ENCODE measurements at places on chromosomes 5 and 9.

DNA sequence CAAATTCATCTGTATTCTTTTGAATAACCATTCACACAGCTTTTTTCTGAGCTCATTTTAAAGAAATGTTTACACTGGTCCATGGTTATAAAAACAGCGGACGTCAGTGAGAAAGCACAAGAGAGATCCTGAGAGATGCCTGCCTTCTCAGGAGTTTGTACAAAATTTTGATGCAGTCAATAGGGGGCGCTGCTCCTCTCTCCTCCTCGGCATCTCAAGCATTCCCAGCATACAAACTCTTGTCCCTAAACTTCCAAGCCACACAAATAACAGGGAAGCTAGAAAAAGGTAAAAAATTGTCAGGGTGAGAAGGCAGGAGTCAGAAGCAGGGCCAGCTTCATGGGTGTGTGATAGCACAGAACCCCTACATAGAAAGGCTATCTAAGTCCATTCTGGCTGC lies 11.2 kb upstream of the CCDC152 start:
- DNase-seq: no peak

DNA sequence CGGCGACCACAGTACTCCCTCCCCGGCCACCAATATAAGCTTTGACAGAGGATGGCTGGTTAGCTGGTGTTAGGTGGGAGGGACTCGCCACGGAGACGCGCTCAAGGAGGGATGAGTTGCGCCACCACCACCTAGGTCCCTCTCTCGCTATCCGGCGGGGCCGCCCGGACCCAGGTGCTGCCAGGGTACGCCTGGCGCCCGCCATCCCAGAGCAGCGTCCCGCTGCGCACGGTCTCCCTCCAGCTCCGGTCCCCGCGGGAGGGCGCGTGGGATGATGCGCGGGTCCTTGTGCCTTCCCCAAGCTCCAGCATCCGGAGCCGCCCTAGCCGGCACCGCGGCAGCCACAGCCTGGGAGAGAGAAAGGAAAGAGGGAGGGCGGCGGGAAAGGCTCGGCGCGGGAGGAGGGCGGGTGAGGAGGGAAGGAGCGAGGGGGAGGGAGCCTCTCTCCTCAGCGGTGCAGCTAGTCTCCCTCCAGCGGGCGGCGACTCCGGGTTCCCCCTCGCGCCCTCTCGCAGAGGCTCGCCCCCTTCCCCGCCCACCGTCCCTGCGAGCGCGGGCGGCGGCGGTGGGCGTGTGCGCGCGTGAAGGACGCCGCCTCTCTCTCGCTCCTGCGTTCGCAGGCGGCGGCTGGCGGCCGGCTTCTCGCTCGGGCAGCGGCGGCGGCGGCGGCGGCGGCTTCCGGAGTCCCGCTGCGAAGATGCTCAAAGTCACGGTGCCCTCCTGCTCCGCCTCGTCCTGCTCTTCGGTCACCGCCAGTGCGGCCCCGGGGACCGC lies at the start of gene CAMK4:
CAMK4 (plus strand) TSS at position 598 of the 774 bp plus-strand sequence; CDS start at position 698, 100 bp downstream.
- no peak for DNase-seq

- no peak for DNase-seq
These were observed 15.0 kb upstream of the GRHPR start for GRCh38 chr9:37407468-37407867.

- peak; percentile 41 for DNase-seq
These were observed 140.1 kb upstream of the FBXL17 start for GRCh38 chr5:108521841-108522506.
